ENCODE measurements at places on chromosomes 12 and 14. TPM values are rescaled to one million over a fixed set of nuclear protein-coding genes. Genes with fewer than 3 reads are reported as not detected.

Gene GRIP1
- not detected for polyA plus RNA-seq

GRCh38 chr14:77097006-77097699, 905 bp upstream of the CIPC start:
- DNase-seq = no peak

DNA sequence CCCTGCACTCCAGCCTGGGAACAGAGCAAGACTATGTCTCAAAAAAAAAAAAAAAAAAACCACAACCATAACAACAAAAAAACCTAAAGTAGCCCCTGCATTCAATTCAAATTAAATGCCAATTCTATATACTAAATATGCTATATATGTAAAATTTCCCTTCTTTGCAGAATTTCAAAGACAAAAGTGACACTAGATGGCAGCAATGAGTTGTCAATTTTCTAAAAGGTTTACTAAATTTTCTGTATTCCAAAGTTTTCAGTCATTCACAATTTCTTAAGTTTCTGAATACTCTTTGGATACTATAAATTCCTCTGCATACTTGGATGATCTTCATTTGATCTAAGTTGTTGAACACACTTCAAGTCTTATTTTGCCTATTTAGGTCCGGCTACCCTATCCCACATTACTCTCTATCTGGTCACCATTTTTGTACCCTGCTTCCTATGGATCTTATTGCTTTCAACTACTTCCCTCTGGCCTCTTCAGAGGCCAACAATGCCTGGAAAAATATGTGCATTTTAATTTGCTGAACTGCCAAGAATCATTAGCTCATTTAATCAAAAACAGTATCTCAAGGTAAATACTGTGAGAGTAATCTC, 27.9 kb downstream of the HNRNPC start:
- DNase-seq = peak; percentile 56

DNA sequence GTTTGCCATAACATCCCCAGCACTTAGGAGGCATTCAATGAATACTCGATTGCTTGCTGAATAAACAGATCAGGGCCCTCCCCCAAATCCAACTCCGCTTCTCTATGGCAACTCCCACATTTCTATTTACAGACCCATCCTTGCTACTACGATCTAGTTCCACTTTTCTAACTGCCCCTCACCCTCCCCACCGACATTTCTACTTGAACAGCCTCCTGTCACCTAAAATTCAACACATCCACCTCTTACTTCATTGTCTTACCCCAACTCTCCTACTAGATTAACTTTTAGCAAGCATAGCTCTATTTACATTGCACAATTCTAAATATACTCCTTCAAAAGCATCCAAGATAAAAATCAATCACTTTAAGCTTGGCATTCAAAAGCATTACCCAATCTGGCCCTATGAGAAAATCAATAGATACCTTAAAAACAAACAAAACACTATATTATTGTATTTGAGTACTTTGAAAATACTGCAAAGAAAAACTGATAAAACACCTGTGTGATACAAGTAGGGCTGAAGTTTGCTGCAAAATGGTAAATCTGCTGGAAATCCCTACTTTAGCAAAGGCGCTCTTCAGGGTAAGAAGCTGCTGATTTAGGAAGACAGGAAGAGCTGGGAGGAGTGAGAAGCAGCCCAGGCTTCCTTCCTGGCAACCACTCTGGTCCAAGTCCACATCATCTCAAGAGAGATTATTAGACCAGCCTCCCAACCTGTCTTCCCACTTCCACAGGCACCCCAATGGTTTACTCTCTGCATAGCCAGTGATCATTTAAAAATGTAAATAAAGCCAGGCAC, 96.4 kb downstream of the HECTD4 start:
- no peak for DNase-seq

DNA sequence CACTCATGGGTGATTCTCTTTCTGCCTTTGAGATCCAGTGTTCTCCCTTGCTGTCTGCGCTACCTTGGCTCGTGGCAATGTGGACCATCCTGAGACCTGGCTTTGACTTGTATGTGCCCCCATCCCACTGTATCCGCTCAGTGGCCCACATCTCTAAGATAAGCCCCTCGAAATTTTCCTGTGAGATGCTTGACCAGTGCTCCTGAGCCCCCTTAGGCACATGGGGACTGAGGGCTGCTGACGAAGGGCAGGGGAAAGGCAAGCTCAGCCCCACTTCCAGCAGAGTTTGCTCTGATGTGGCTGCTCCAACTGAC, 1.5 kb upstream of the NINJ2 start:
- no peak for DNase-seq

DNA sequence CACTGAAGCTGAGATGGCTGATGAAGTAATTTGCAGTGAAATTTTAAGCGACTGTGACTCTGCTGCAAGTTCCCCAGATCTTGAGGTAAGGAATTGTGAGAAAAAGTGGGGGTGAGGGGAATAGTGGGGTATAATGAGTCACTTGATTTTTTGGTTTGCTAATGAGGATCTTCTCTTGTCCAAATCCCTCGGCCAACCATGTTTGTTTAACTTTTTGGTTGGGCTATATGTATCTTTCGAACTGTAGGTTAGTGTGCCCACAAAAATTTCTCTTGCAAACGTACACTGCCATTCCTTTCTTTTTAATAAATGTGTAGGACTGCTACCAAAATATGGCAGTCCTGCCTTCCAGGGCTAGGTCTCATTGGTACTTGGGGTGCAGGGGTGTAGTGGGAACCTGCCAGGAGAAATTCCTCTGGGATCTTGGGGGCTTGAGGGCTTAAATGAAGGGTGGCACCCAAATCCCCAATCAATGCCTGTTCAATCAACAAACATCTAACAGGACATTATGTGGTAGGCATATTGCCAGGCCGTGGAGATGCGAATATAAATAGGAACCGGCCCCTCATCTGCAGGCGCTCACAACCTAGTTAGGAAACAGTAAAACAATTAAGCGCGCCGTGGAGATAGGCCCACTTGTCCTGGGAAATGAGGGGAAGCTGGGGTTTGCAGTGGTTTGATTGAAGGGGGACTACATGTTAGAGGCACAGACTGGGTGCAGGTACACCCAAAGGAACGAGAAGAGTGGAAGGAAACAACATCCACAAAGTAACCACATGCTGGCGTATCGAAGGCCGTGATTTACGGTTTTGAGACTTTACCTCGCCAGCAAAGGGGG, 1.3 kb upstream of the PABPN1 start:
- no peak for DNase-seq

DNA sequence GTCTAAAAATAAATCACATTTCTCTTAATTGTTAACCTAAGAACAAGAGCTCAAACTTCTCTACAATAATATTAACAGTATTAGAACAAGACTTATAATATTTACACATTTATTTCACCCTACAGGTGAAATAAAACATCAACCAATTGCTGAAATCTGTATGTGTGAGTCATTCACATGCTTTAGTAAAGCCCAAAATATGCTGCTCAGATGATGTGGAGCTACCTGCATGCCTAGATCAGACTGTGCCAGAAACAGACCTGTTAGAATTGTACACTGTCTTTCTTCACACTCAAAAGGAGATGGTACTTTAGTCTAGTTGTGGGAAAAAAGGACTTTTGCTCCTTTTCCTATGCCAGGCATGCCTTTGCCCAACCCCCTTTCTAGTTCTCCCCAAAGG, 54.7 kb downstream of the RPS6KA5 start:
- DNase-seq = no peak

All from GM23248 (cell line).